Left ventricle myocardium superior (tissue), 1 donor: ENCODE measurements at places on chromosomes 6 and 20. TPM values are rescaled to one million over a fixed set of nuclear protein-coding genes. Genes with fewer than 3 reads are reported as not detected.
A peak's percentile ranks its signal among the peaks of the same experiment; 100 is the strongest.

- DNase-seq = no peak
Observed at GRCh38 chr20:7855545-7855944, 84.7 kb downstream of the HAO1 start.

GRCh38 chr20:38649275-38649891 is 47.8 kb downstream of the ARHGAP40 start:
- no peak for DNase-seq

DNA sequence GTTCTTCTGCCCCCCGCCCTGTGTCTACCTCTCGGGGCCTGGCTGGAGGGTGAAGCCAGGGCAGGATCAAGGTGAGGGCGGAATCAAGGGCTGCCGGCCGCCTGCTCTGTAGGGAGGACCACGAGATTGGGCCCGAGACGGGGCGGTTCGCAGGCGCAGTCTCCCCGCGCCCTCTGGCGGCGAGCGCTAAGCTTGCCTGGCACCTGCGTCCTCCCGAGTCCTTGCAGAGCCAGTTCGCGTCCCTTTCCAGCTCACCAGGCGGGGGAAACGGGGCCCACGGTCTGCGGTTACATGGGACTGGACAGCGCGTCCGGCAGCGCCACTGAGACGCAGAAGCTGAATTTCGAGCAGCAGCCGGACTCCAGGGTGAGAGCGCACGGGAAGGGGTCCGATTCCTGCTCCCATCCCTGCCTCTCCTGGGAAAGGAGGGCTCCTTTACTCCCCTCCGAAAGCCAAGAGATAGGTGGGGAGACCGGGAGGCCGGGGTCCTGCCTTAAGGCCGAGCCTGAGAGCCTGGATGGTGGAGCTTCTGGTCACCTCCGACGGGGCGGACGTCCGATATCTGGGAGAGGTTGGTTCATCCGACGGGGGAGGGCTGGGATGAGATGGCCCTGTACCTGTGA is 3.6 kb upstream of the MATN4 start:
- peak; percentile 75 for DNase-seq

Gene RIMS4
- 0.12 TPM for total RNA-seq

GRCh38 chr6:156794546-156795354 is 17.6 kb downstream of the ARID1B start:
- DNase-seq = no peak

DNA sequence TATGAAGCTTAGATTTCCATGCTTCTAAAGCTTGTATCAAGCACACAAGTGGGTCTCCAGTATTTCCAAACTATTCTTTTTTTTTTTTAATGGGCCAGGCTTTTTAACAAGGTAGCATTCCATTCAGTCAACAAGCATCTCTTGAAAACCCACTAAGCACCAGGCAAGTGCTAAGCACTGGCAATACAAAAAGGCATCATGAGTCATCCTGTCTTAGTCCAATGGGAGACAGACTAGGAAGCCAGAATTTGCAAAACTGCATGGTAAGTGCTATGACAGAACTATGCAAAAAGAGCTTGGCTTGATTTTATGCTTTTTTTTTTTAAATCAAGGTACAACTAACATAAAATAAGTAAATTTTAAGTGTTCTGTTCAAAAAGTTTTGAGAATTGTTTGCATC is 109.3 kb upstream of the DST start:
- no peak for DNase-seq

GRCh38 chr6:129890164-129890563 is 29.0 kb upstream of the TMEM244 start:
- DNase-seq = no peak

Gene SLC17A4
- total RNA-seq = not detected

DNA sequence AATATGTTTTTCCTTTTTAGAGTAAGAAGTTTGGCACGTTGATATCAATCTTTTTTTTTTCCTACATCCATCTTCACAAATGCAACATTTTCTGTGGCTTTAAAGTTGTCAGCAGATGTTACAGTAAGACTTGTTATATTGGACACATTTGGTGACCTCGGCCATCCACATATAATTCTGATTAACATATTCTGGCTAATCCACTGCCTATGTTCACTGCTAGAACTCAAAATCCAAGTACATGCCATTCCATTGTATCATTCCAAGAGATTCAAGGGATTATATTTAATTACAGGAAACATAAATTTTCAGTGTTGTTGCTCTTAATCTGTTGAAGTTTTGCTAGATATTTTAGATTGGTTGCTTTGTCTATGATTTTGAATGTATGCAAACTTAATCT is 367.6 kb downstream of the TENT5A start:
- no peak for DNase-seq

Gene MCHR2
- not detected for total RNA-seq

DNA sequence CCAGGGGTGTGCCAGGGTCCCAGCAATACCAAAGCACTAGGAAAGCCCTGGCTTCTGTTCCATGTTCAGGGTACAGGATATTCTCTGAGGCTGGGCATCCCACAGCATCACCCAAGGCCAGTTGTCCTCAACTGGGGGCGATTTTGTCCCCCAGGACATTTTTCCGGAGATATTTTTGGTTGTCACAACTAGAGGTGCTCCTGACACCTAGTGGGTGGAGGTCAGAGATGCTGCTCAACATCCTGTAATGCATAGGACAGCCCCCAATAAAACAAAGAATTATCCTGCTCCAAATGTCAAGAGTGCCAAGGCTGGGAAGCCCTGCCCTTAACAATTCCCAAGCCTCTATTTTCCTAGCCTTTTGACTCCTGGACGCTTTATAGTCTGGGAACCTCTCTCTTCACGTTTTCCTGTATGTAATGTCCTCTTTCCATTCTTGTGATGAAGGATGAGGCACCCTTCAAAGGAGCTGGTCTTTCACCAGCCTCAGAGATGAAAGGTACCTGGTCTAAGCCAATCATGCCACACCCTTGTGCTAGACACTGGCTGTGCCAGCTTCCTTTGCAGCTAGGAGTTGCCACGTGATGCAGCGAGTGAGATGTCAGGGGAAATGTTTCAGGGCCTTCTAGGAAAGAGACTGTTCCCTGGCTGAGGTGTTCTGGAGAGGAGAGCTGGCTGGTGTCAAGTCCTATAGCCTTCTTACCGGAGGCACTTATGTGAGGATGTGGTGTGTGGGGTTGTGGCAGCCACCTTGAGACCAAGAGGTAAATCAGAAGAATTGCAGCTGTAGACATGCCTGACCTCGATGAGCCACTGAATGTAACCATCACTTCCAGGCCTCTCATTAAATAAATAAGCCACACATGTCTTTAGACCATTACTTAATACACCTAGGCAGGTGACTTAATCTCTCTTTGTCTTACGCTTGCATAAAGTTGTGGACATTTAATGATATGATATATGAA is 23.4 kb upstream of the KCNG1 start:
- DNase-seq = no peak

DNA sequence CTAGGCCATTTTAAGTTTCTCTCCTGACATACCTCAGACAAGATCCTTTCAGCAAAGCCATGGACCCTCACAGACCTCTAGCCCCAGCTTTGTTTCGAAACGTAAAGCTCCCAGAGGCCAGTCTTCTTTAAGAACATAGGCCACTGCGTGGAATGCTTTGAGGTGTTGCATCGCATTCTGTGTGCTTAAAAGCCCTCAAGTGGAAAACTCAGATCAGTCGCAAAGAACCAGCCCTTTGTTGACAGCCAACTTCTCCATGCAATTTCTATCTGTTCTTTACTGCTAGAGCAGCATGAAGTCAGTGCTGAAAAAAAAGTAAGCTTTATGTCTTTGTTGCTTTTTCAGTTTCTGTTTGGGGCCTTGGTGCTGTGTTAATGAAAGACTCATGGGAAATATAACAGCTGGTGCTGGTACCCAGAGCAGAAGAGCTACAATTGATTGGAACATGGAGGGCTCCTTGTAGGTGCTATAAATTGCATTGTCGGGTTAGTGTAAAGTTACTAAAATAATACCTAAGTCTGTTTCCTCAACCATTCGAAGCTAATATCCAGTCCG is 142.6 kb downstream of the MAP3K7 start:
- DNase-seq = no peak

DNA sequence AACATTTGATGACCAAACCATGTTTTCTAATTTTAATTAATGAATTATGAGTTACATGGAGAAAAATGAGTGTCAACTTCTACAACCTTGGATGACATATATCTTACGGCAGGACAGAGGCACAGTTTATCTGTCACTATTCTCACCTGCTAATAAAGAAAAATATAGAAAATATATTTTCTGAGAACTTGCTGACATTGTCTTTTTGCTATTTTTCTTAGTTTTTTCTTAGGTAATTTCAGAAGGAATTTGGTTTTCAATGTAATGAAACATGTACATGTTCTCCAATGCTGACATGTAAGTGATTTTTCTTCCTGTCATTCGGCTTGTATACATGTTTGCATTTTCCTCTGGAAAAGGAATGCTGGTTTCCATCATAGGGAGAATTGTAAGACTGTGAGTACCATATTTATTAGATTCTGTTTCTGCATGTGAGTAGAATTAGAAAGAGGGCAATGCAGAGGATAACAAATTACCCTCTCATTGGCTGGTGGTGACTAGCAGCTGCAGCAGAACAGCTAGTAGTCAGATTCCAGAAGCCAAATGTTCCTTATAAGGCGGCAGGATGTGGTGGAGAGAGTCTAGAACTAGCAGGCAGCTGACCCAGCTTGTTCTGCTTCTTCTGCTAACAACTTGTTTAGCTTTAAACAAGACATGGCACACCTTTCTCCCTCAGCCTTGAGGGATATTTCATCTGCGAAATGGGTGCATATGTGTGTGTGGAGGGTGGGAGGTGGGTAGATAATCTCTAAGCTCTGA is 132.8 kb upstream of the SPACA1 start:
- DNase-seq = no peak

GRCh38 chr20:1905693-1906092 is 10.5 kb downstream of the SIRPA start:
- DNase-seq = no peak

DNA sequence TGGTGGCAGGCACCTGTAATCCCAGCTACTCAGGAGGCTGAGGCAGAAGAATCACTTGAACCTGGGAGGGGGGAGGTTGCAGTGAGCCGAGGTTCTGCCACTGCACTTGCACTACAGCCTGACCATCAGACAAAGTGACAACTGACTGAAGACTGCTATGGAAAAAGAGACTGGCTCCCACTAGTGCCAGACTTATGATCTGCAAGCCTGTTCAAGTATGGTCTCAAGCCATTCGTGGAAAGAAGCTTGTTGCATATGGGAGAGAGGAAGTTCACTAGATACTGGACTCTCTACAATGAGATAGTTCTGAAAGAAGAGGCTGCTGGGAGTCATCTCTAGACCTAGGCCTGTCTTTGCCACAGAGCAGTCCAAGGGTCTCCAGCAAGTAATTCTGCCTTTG is 26.7 kb downstream of the MDN1 start:
- no peak for DNase-seq

GRCh38 chr6:83273596-83273995 is 80.4 kb downstream of the RWDD2A start:
- DNase-seq = no peak

Gene OR2J3
- total RNA-seq = not detected

GRCh38 chr6:24480705-24481104 is 8.7 kb downstream of the GPLD1 start:
- no peak for DNase-seq

- no peak for DNase-seq
Observed at GRCh38 chr6:112252571-112253497, 1.5 kb downstream of the LAMA4 start.

Gene NOX3
- not detected for total RNA-seq

DNA sequence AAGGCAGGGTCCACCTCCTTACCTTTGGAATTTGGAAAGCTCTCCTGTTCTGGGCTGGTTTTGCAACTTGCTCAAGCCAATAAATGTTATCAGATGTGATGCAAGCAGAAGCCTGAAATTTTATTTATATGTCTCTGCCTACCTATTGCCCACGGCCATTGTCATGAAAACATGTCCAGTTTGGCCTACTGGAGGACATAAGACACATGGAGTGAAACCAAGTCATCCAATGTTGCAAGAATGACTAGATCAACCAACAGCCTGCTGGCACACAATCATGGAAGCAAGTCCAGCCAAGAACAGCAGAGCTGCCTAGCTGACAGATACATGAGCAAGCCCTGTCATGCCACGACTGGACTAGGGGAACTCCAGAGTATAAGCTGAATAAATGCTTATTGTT is 56.7 kb upstream of the IRAK1BP1 start:
- no peak for DNase-seq

Gene PTCRA
- not detected for total RNA-seq

Gene EYA2
- total RNA-seq = 1.4 TPM

GRCh38 chr6:149484733-149485700 is at the start of gene ZC3H12D:
ZC3H12D (minus strand) TSS chr6:149485014; CDS start chr6:149474543, 10,471 bp downstream.
- peak; percentile 76 for DNase-seq

DNA sequence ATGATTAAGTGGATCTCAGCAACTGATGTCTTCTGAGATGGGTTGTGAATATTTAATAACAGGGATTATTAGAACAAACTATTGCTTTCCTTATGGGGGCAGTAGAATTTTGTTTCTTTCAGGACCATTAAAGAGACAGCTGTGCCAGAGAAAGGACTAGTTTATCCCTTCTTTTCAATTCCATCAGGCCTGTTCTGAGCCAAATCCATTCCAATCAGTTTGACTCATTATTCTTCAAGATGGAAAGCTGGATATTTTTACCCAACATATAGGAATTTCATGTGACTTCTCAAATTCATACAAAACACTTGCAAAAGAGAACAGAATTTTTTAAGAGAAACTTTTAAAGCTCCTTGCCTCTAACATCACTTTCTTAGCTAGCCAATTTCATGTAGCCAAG is 722.0 kb upstream of the FLRT3 start:
- no peak for DNase-seq

DNA sequence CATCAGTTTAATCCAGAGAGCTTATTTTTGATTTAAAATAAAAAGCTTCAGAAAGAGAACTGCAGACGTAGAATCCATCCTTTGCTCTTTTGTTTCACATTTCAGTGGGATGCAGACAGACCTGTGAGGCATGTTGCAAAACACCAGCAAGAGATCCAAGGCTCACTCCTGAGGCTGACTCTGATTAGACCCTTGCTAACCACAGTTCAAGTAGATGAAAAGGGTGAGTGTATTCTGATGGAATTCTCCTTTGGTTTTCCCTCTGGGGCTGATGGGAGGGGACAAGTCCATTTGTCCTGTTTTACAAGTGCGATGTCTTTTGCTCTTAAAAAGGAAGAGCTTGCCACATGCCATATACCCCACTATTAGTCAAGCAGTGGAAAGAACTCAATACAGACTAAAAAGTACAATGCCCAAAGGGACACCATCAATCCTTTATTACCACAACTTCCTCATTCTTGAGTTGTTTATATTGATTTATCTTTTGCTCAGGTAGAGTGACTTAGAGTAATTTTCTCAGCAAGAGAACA is 772.7 kb downstream of the MAFB start:
- no peak for DNase-seq

GRCh38 chr6:46756469-46757213 is 9.9 kb downstream of the ANKRD66 start:
- DNase-seq = no peak

DNA sequence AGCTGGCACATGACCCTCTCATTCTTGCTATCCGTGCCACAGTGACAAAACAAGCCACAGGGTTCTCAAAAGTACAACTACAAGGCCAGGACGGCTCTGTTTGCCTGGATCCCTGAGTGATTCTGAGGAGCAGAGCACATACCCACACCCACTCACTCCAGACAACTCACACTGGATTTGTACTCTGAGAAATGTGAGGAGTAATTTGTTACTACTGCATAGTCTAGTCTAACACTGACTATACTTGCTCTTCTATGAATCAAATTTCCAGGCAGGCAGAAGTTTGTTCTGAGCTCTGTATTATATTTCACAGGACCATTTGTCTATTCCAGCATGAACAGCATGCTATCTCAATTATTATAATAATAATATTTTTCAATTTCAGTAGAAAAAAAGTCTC is 26.7 kb upstream of the SPTLC3 start:
- DNase-seq = no peak

Gene CYP21A2
- total RNA-seq = 0.52 TPM
